Activated CD4-positive, alpha-beta T cell treated with anti-CD3 and anti-CD28 coated beads, Interleukin-2, amount 50 U/mL, for 1 hour (primary cell): ENCODE measurements at places on chromosomes 12 and 14.

DNA sequence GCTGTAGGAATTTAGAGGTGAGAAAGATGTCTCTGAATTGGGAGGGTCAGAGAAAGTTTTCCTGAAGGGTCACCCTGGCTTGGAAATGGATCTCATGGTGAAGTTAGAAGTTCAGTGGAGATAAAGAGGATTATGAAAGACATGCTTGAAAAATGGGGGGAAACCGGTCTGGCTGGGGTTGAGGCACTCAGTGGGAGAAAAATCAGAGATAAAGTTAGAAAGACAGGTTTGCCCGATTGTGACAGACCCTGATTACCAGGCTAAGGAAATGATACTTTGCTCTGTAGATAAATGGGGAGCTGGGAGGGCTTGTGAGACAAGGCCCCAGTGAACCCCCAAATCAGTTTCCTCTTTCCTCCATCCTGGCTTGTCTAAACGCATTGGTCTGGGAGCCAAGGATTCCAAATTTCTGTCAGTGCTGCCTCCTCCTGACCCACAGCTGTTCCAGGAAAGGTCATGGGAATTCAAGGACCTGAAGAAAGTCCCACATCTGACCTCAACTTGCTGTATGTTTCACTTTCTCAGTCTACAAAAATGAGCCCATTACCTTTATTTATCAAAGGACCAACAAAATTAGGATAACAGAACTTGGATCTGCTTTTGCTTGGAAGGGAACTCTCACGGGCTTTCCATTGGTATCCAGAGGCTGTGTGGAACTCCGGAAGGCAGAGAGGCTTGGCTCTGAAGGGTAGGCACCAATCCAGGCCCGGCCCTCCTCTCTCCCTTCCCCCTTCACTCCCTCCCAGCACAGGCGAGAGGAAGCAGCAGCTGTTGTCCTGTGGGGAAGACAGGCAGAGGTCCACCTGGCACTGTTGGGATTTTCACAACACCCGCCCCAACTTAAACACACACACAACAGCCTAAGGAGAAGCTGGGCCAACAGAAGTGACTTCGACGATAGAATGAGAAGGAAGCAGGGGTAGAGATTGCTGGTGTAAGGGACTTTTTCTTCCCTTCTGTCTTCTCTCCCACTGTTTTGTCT, 3.4 kb upstream of the RNASE7 start:
- no peak for DNase-seq

- no peak for DNase-seq
These were observed 32.1 kb downstream of the FMNL3 start for GRCh38 chr12:49675137-49675536.

DNA sequence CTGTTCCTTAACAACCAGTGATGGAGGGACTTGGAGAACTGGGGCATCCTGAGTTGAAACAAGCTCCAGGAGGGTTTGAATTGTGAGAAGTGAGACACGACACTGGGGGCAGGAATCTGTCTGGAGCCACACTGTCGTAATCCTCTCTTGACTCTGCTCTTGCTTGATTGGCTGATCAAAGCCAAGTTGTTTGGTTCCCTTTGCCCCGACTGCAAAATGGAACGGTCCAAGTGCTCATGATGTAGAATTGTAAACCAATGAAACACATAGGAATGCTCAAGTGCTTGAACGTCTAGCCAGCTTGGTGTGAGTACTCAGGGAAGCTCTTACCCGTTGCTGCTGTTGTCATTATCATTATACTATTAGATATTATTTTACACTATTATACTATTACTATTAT, 98.1 kb downstream of the TMEM132C start:
- DNase-seq, result no peak

DNA sequence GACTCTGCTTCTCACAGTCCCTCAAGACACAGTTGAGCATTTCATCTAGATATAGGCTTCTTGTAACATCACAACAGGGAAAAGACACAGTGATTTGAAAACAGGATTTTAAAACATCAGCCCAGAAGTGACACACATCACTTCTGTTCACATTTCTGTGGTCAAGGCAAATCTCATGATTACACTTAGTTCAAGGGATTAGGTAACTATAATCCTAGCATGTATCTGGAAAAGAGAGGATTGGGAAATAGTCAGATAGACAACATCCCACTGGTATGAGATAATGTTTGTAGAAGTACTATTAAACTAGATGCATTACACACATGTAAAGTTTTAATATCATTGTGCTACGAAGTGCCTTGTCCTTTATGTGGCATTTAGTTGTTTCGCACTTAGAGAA, 252.6 kb upstream of the PRKD1 start:
- no peak for DNase-seq

- DNase-seq, result no peak
These were observed 768.3 kb upstream of the ATXN7L3B start for GRCh38 chr12:73769337-73769736.

GRCh38 chr12:100995771-100996170, 201.2 kb downstream of the ANO4 start:
- DNase-seq, result no peak

DNA sequence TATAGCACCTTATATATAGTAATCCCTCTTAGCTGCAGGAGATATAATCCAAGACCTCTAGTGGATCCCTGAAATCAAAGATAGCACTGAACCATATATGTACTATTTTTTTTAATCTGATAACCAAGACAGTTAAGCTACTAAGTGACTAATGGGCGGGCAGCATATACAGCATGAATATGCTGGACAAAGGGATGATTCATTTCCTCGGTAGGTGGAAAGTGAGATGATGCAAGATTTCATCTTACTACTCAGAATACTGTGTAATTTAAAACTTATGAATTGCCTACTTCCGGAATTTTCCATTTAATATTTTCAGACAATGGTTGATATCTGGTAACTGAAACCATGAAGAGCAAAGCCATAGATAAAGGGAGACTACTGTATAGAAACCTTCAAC, 36.2 kb downstream of the PRMT8 start:
- DNase-seq, result no peak

- peak; percentile 38 for DNase-seq
These were observed 64.2 kb downstream of the ELK3 start for GRCh38 chr12:96258104-96258961.

- no peak for DNase-seq
These were observed 19.7 kb upstream of the DIABLO start for GRCh38 chr12:122245553-122245952.

GRCh38 chr12:31890295-31891285, 68.6 kb upstream of the RESF1 start:
- DNase-seq, result no peak

DNA sequence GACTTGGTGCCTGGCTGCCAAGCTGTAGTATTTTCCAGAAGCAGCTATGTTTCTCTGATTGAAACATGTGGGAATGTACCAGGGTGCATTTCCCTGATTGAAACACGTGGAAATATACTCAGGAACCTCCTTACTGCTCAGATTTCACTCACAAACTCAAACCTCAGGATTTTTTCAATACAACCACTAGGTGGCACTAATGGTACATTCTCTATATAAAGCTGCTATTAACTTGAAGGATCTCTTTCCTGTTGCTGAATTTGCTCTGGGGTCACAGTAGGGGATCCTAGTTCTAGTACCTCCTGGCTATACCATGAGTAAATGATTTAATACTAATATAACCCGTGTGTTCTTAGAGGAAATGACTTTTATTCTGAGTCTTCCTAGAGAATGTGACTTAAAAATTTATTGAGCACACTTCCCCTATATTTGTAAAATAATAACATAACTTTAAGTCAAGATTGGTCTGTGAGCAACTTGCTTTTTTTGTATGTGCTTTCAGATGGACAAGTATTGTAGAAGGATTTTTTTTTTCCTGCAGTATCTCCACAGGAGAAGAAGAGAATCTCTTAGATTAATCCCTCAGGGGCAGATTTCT, 173.8 kb upstream of the MIS18BP1 start:
- no peak for DNase-seq

- DNase-seq, result no peak
These were observed 126.3 kb downstream of the MGST1 start for GRCh38 chr12:16473610-16474326.

- no peak for DNase-seq
These were observed 306.3 kb downstream of the ATP23 start for GRCh38 chr12:58247633-58248032.

DNA sequence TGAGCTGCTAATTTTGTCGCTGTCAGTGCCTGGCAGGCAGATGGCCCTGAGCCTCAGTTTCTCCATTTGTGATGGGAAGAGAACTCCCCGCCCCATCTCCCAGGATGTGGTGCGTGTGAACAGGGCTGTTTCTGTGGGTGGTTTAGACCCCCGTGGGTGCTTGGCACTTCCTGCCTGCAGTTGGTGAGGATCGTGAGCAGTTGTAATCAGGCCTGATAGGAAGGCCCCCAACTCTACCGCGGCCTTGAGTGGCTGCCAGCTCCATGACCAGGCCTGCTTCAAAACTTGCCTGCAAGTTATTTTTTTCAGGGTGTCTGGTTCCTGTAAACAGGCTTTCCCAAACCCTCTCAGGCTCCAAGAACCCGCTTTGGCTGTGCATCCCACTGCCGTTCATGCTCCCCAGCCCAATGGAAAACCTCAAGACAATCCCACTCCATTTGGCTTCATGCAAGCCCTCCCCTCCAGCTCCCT, 138.4 kb downstream of the ZFP36L1 start:
- no peak for DNase-seq

GRCh38 chr14:90539996-90540395, 143.2 kb downstream of the CALM1 start:
- no peak for DNase-seq
